Daoy (cell line): ENCODE measurements at places on chromosomes 13 and 19. TPM values are rescaled to one million over a fixed set of nuclear protein-coding genes. Genes with fewer than 3 reads are reported as not detected.

ZIK1 gene
- 9.5 and 12.5 TPM in 2 replicates for total RNA-seq

ALOX5AP gene
- 2.3 and 6.2 TPM in 2 replicates for total RNA-seq

EFNB2 gene
- 11.0 and 12.3 TPM in 2 replicates for total RNA-seq

SIGLEC10 gene
- not detected in 2 replicates for total RNA-seq

LRP3 gene
- 8.4 and 11.1 TPM in 2 replicates for total RNA-seq

CFAP97D2 gene
- not detected in 2 replicates for total RNA-seq

TPM4 gene
- 1,303 and 1,358 TPM in 2 replicates for total RNA-seq

ZNF497 gene
- total RNA-seq, result 1.5 and 2.7 TPM in 2 replicates

PLK5 gene
- total RNA-seq, result not detected in 2 replicates

ZNF235 gene
- total RNA-seq, result 2.0 and 4.8 TPM in 2 replicates

FAM83E gene
- total RNA-seq, result not detected in 2 replicates

FXYD1 gene
- not detected in 2 replicates for total RNA-seq

LINGO3 gene
- 0.23 and 0.24 TPM in 2 replicates for total RNA-seq

C1QTNF9B gene
- not detected in 2 replicates for total RNA-seq

TMIGD2 gene
- not detected in 2 replicates for total RNA-seq

SULT2B1 gene
- not detected in 2 replicates for total RNA-seq

ZNF471 gene
- 0.12 and 0.34 TPM in 2 replicates for total RNA-seq

VSTM1 gene
- not detected in 2 replicates for total RNA-seq

AZU1 gene
- not detected in 2 replicates for total RNA-seq

COLGALT1 gene
- total RNA-seq, result 58.8 and 60.5 TPM in 2 replicates

IZUMO1 gene
- not detected in 2 replicates for total RNA-seq

MAST1 gene
- total RNA-seq, result 0.11 and 0.57 TPM in 2 replicates

UBA52 gene
- 1,164 and 1,229 TPM in 2 replicates for total RNA-seq

F2RL3 gene
- 2.9 and 7.0 TPM in 2 replicates for total RNA-seq

PRR36 gene
- total RNA-seq, result not detected in 2 replicates

PTH2 gene
- total RNA-seq, result not detected in 2 replicates

CAPN12 gene
- not detected in 2 replicates for total RNA-seq

TGFBR3L gene
- total RNA-seq, result 7.1 TPM in 1 of 2 replicates, not detected in the other

LILRA2 gene
- not detected in 2 replicates for total RNA-seq

SHISA2 gene
- total RNA-seq, result 100 and 138 TPM in 2 replicates

PLEKHA4 gene
- total RNA-seq, result 2.1 and 4.5 TPM in 2 replicates

CRLF1 gene
- total RNA-seq, result 0.40 TPM in 1 of 2 replicates, not detected in the other

ELSPBP1 gene
- total RNA-seq, result not detected in 2 replicates

ATP4B gene
- not detected in 2 replicates for total RNA-seq
